A549 treated with CpdA at 1 μM for 4 hours (cell line): ENCODE measurements at places on chromosomes 12 and 14. TPM values are rescaled to one million over a fixed set of nuclear protein-coding genes. Genes with fewer than 3 reads are reported as not detected.

LUM gene
- total RNA-seq = 0.12 to 0.28 TPM (median 0.24 TPM) in 5 replicates

PAPLN gene
- total RNA-seq = 8.4 to 12.8 TPM (median 10.1 TPM) in 5 replicates

SNX6 gene
- 69.1 to 113 TPM (median 76.7 TPM) in 5 replicates for total RNA-seq

CEP170B gene
- 19.0 to 27.2 TPM (median 20.7 TPM) in 5 replicates for total RNA-seq

GPR84 gene
- 0.03 to 0.09 TPM (median 0.09 TPM) in 3 of 5 replicates, not detected in the others for total RNA-seq

TAS2R42 gene
- total RNA-seq = not detected in 5 replicates

OTX2 gene
- not detected in 5 replicates for total RNA-seq

MYF6 gene
- total RNA-seq = not detected in 5 replicates

C12orf42 gene
- 0.05 TPM in 1 of 5 replicates, not detected in the others for total RNA-seq

SARNP gene
- total RNA-seq = 90.6 to 139 TPM (median 98.9 TPM) in 5 replicates

ALX1 gene
- total RNA-seq = 5.6 to 6.5 TPM (median 5.8 TPM) in 5 replicates

OVCH1 gene
- total RNA-seq = not detected in 5 replicates

WIF1 gene
- total RNA-seq = not detected in 5 replicates

IAPP gene
- total RNA-seq = not detected in 5 replicates

KIAA0586 gene
- total RNA-seq = 9.8 to 11.0 TPM (median 10.1 TPM) in 5 replicates

SMAGP gene
- total RNA-seq = 17.5 to 25.7 TPM (median 21.5 TPM) in 5 replicates

CLEC1B gene
- total RNA-seq = not detected in 5 replicates

DPY19L2 gene
- total RNA-seq = 1.7 to 2.6 TPM (median 2.1 TPM) in 5 replicates

SCNN1A gene
- 2.6 to 6.0 TPM (median 3.6 TPM) in 5 replicates for total RNA-seq

FIGNL2 gene
- total RNA-seq = 0.14 to 0.41 TPM (median 0.20 TPM) in 5 replicates

CPNE6 gene
- total RNA-seq = not detected in 5 replicates

VRK1 gene
- total RNA-seq = 24.0 to 41.5 TPM (median 25.2 TPM) in 5 replicates

KRT79 gene
- 0.09 to 0.22 TPM (median 0.16 TPM) in 4 of 5 replicates, not detected in the other for total RNA-seq

ENDOU gene
- not detected in 5 replicates for total RNA-seq

RD3L gene
- total RNA-seq = not detected in 5 replicates

NOS1 gene
- 0.52 to 0.92 TPM (median 0.61 TPM) in 5 replicates for total RNA-seq

G2E3 gene
- 12.5 to 17.5 TPM (median 15.5 TPM) in 5 replicates for total RNA-seq

HOXC12 gene
- total RNA-seq = not detected in 5 replicates

NPAS3 gene
- total RNA-seq = not detected in 5 replicates

ATL1 gene
- total RNA-seq = 3.9 to 6.3 TPM (median 4.7 TPM) in 5 replicates

PLEKHG7 gene
- 0.02 TPM in 1 of 5 replicates, not detected in the others for total RNA-seq

AICDA gene
- 0.08 to 0.20 TPM (median 0.15 TPM) in 5 replicates for total RNA-seq

FGF6 gene
- not detected in 5 replicates for total RNA-seq

GLT1D1 gene
- total RNA-seq = not detected in 5 replicates

CALCOCO1 gene
- 19.3 to 25.6 TPM (median 21.0 TPM) in 5 replicates for total RNA-seq

EIF2S3B gene
- total RNA-seq = 0.45 to 1.2 TPM (median 0.67 TPM) in 5 replicates

RNASE1 gene
- total RNA-seq = 0.16 to 0.35 TPM (median 0.24 TPM) in 3 of 5 replicates, not detected in the others

FMNL3 gene
- total RNA-seq = 1.6 to 2.2 TPM (median 1.9 TPM) in 5 replicates

CCDC177 gene
- not detected in 5 replicates for total RNA-seq

GDF3 gene
- not detected in 5 replicates for total RNA-seq

PLEKHH1 gene
- total RNA-seq = 3.1 to 5.2 TPM (median 4.3 TPM) in 5 replicates

MYO1A gene
- 0.12 to 0.55 TPM (median 0.22 TPM) in 4 of 5 replicates, not detected in the other for total RNA-seq

IGFBP6 gene
- 148 to 241 TPM (median 237 TPM) in 5 replicates for total RNA-seq

FOXM1 gene
- total RNA-seq = 95.5 to 99.3 TPM (median 96.8 TPM) in 5 replicates

C12orf50 gene
- total RNA-seq = 0.05 to 0.19 TPM (median 0.13 TPM) in 3 of 5 replicates, not detected in the others

PLA2G1B gene
- not detected in 5 replicates for total RNA-seq

MYO1H gene
- total RNA-seq = not detected in 5 replicates

TTC9 gene
- 1.8 to 2.1 TPM (median 2.0 TPM) in 5 replicates for total RNA-seq

NPFF gene
- total RNA-seq = not detected in 5 replicates

OR10G3 gene
- not detected in 5 replicates for total RNA-seq

A2M gene
- 0.47 TPM in 1 of 5 replicates, not detected in the others for total RNA-seq

ACTR10 gene
- total RNA-seq = 44.9 to 54.9 TPM (median 47.1 TPM) in 5 replicates

AQP5 gene
- not detected in 5 replicates for total RNA-seq

PPP1R1A gene
- 0.10 to 0.21 TPM (median 0.11 TPM) in 3 of 5 replicates, not detected in the others for total RNA-seq

APOLD1 gene
- 0.13 to 0.65 TPM (median 0.30 TPM) in 5 replicates for total RNA-seq

TMEM263 gene
- total RNA-seq = 27.9 to 34.2 TPM (median 31.8 TPM) in 5 replicates

ALKBH1 gene
- total RNA-seq = 15.4 to 19.0 TPM (median 16.1 TPM) in 5 replicates
